ENCODE measurements at places on chromosomes 6 and 20. TPM values are rescaled to one million over a fixed set of nuclear protein-coding genes. Genes with fewer than 3 reads are reported as not detected.

GRCh38 chr6:22164236-22164635 lies 132.6 kb downstream of the PRL start:
- no peaks in the 10 kb centered on the region for H3K36me3 ChIP-seq
- no peaks in the 10 kb centered on the region for H3K27me3 ChIP-seq
- no peak for DNase-seq
- H3K4me1 ChIP-seq: no peaks in the 10 kb centered on the region
- no peak overlapping the region for H3K27ac ChIP-seq

DNA sequence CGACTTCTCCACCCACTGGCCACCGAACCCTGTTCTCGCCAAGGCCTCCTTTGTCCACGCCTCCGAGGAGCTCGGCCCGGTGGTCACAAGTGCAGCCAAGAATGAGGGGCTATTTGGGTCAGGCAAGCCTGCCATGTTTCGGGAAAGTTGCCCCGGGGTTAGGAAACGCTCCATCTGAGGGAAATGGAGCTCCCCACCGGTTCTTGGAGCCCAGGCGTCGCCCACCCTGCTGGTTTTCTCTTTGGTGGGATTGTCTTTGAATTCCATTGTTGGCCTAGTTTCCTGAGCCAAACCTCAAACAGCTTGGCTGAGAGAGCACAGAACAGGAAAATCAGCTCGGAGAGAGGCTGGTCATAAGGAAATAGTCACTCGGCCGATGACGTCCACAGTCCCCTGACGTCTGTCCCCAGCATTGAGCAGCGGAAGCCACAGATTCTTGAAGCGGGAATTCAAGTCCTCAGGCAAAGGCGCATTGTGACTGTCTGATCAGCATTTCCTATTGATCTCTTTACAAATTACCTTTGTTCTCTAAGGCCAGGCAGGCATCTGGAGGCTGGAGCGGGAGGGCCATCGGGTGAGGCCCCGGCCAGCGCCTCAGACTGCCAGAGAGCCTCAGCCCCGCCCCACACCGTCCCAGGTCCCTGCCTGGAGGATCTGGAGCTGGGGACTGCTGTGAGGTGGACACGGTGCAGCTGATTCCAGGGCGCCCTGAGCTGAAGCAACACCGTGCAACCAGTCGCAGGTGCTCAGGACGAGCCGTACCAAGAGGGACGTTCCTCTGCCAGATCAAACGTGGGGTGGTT lies 138.6 kb downstream of the DLL1 start:
- H3K4me1 ChIP-seq: peaks cover 20% of the 10 kb centered on the region
- DNase-seq: peak; percentile 77
- H3K4me3 ChIP-seq: no peak overlapping the region
- no peaks in the 10 kb centered on the region for H3K27me3 ChIP-seq

GRCh38 chr20:4135385-4136077 lies 120.2 kb upstream of the RNF24 start:
- H3K27me3 ChIP-seq: no peaks in the 10 kb centered on the region
- H3K4me3 ChIP-seq: no peak overlapping the region
- H3K36me3 ChIP-seq: no peaks in the 10 kb centered on the region

DNA sequence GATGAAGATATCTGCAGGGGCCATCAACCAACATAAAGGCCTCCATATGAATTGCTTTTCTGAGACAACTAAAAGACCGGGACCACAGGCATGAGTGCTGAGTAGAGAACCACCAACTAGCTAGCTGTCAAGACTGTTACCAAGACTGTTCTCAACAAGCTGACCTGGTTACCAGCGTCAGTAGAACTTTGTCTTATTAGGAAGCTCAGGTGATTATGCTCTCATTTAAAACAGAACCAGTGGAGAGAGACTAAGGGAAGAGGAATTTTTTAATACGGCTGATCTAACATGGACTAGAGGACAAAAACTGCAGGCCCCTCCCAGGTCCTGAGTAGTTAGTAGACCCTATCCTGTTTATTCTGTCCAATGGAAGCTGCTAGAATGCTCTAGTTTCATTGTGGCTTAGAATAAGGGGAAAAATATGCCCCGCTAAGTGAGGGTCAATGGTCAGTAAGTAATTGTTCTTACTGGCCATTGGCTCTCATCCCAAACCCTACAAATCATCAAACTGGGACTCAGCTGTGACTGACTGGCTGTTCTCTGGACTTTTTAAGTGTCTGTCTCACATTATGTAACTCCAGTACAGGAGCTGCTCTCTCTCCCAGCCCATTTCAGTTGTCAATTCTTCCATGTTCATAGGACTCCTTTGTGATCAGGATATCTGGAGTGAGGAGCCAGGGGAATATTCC lies 3.8 kb upstream of the DYNLRB1 start:
- peak; percentile 42 for DNase-seq
- peak overlapping the region; percentile 83 for H3K27ac ChIP-seq
- H3K4me3 ChIP-seq: no peak overlapping the region
- H3K4me1 ChIP-seq: peaks cover 38% of the 10 kb centered on the region
- H3K36me3 ChIP-seq: peaks cover 6% of the 10 kb centered on the region

DNA sequence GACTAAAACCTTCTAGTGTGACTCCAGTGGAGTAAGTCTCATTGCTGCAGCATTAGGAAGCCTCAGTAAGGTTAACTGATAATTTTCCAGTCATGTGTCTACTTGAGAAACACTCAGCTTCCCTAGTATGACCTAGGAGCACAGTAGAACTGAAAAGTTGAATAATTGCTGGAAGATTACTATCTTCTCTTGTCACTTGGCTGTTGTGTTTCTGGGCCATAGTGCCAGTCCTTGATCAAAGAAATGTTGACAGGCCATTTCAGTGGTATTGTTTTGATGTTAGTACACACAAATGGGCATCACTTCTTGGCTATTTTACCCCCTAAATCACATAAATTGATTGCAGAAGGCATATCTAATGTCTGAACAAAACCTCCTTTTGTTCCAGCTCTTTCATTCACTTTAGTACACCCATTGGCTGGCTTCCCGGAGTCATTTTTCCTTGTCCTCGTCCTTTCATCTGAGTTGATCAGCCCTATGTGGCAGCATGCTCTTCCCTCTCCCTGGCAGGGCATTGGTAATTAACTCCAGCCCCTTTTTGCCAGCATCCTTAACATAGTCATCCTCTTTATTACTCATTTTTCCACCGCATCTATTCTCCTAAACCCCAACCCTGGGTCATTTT lies 6.0 kb downstream of the ENPP3 start:
- no peaks in the 10 kb centered on the region for H3K4me1 ChIP-seq
- H3K4me3 ChIP-seq: no peak overlapping the region

Gene HCK
- 5.8 TPM for total RNA-seq

Gene MRPS10
- total RNA-seq: 37.9 TPM

Gene SRC
- 17.1 TPM for total RNA-seq

All from thyroid gland (tissue), 4 donors.